Activated CD4-positive, alpha-beta T cell treated with anti-CD3 and anti-CD28 coated beads for 24 hours (primary cell): ENCODE measurements at places on chromosomes 13 and 19.

- DNase-seq, result no peak
Measured at GRCh38 chr13:85816413-85816812, 17.2 kb upstream of the SLITRK6 start.

DNA sequence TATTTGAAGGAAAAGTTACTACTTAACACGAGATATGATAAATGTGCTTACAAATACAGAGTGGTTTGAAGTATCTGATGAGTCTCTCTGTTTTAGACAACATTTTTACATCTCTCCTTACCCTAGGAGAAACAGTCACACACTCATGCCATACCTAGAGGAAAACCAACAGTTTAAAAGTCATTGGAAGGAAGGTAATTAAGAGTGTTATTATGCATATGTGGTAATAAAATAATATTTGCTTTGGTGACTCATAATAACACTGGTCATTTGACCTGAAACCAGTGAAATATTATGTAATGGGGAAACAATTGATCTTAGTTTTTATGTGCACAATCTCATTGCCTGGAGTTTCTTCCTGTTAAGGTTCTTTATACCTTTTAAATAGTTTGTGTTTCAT lies 136.9 kb upstream of the SOX21 start:
- DNase-seq, result no peak

GRCh38 chr13:79360095-79360494 lies 46.0 kb downstream of the RBM26 start:
- DNase-seq, result no peak

- DNase-seq, result no peak
Measured at GRCh38 chr13:33265133-33265532, 20.4 kb downstream of the STARD13 start.

DNA sequence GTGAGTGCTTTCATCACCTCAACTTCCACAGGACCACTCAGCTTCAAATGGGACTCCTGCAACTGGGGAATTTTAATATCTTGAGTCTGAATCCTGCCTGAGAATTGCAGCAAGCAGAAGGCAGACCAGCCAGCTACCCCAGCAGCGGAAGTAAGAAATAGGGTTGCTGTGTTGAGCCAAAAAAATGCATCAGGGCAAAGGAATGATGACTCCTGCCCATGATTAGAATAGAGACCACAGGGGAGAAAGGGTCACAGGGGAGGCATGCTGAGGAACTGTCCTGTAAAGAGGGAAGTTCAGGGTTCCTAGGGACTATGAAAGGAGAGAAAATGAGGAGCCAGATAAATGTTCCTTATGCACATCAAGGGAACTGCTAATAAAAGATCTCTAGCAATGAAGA lies 370.2 kb downstream of the KCTD12 start:
- no peak for DNase-seq

DNA sequence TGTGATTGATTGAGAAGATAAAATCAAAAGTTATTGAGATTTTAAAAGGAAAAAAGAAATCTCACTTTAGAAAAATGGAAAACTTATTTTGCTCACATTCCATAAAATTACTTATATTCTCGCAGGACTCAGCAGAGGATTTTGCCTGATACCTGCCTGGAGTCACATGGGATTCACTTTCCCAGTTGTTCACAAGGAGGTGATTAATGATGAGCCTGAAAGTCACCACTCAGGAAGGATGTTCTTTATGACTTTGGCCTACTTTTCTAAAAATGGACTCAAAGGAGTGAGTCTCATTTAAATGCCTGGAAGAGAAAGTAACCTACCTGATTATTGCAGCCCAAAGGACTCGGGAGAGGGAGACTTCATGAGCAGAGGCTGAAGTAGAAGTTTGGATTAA lies 34.5 kb upstream of the FAM216B start:
- no peak for DNase-seq
